ENCODE measurements at places on chromosomes 1 and 21. TPM values are rescaled to one million over a fixed set of nuclear protein-coding genes. Genes with fewer than 3 reads are reported as not detected.

Gene PDXK
- total RNA-seq = 108 TPM

Gene RBP7
- total RNA-seq = 396 TPM

Gene C1orf94
- not detected for total RNA-seq

Gene IFNLR1
- total RNA-seq = not detected

Gene MAP3K7CL
- total RNA-seq = 7.1 TPM

All from omental fat pad (tissue), 4 donors.